GM13976 (cell line): ENCODE measurements at places on chromosomes 11 and 22.

DNA sequence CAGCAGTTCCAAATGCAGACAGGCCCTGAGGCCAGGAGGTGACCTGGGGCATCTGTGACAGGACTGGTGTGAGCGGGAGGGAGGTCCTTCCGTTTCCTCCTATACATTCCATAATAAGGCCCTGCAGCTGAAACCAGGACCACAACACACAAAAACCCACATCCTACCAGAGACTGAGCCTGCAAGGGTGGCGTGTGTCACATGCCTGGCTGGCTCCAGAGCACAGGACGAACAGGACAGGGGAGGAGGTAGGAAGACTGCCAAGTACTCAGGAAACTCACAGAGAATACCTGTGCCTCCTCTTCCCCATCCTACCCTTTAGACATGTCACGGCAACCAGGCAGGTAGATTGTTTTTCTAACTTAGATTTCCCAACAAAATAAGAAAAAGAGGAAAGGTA lies 103.9 kb downstream of the ARL14EP start:
- DNase-seq, result no peak

- no peak for DNase-seq
Measured at GRCh38 chr11:19552161-19552560, 160.5 kb upstream of the NAV2 start.

DNA sequence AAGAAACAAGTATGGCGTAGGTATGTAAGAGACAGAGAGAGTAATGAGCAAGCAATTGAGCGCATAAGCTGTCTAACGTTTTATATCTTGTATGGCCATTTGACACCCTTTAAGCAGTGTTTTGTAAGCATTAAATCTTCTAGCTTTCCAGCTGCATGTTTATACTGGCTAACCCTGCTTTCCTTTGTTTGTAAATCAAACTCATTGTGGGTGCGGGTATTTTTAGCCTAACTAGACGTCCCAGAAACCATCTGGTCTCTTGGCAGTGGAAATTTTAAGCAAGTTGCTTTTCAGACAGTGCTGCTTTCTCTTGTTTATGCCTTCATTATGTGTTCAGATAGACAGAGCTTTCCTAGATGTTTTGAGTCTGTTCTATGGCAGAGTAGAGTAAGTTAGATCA lies 73.5 kb downstream of the RNF169 start:
- DNase-seq, result no peak

DNA sequence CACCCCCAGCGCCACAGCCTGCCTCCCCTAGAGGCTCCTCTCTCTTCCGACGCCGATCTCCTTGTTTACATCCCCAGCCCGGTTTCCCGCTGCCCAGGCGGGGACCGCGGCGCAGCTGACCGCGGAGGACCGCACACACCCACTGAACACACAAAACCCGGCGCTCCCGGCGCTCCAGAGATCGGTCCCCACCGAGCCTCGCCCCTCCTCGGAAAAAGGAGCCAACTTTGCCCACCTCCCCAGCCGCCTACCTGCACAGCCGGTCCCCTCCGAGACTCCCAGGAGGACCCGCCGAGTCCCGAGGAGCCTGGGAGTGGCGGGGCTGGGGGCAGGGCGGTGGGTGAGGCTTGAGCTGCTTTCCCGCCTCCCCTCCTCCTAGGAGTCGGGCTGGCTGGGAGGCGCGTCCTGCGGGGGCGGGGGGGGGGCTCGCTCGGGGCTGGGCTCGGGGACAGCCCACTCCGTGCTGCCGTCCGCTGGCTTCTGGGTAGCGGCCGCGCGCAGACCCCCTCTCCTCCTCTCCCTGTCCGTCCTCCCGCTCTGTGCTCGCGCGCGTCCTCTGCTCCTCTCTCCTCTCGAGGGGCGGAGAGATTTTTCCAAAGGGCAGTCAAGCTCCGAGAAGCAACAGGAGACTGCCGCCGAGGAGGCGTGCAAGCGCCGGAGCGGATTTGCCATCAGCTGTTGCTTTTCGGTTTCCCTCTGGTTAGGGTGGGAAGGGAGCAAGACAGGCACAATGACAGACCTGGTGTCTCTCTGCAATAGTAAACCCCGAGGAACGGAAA lies at the start of gene FXYD6:
Gene FXYD6 (minus strand): TSS at position 318 of the 779 bp plus-strand sequence. CDS start 33,882 bp downstream, outside the sequence.
- DNase-seq, result no peak

DNA sequence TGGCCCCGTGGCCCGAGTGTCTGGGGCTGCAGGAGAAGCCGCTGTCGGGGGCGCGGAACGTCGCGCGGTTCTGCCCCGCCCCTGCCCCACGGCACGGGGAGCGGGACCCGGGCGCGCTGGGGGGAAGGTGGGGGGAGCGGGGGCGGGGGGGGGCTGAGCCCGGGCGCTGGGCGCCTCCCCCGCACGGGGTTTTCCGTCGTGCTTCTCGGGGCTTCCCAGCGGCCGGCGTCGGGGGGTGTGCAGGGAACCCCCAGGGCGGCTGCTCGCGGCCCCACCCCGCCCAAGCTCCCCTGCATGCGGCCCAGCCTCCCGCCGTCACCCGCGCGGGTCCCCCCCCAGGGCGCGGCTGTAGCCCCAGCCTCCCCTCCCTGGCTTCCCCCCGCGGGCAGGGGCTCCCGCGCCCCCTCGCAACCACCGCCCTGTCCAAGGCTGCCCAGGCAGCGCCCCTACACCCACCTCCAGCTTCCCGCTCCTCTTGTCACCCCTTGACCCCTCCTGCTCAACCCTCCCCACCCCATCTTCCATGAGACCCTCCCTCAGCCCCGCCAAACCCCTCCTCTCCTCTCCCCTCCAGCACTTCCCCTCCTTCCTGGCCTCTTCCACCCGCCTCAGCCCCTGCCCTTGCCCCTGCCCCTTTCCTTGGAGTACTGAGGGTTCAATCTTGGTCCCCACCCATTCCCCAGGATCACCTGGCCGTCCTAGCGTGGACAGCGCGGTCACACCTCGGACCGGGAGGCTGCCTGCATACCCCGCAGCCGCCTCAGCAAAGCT lies 1.7 kb downstream of the IL17REL start:
- DNase-seq, result peak; percentile 89

GRCh38 chr11:93005239-93005638 lies 35.8 kb downstream of the MTNR1B start:
- DNase-seq, result no peak

DNA sequence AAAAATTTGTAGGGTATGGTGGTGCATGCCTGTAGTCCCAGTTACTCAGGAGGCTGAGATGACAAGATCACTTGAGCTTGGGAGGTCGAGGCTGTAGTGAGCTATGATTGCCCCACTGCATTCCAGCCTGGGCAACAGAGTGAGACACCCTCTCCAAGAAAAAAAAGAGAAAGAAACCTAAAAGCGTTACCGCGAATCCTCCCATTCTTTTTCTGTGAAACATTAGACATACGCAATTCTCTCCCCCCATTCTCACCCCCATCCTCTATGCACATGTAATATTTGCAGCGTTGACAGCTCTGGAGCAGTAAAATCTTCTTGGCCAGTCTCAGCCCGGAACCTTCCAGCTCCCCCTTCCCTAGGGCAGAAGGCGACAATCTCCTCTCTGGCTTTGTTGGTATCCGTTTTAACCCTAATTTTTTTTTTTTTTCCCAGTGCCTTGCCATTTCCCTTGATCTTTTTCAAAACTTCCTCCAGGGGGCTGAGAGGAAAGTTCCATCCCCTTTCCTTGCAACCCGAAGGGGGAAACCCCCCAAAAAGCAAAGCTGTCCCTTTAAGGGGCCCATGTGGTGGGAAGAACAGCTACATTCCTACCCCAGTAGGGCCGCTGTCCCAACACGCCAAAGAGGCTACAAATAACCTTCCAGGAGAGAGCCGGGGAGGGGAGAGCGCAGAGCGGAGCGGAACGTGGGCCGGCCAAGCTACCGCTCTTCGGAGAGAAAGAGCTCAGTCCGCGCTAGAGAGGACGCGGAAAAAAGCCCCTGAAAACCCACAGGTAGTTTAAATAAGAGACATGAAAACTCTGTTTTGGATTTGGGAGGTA lies 1.9 kb downstream of the LRP4 start:
- DNase-seq, result peak; percentile 71

GRCh38 chr22:28917747-28918549 lies 34.6 kb downstream of the ZNRF3 start:
- no peak for DNase-seq

- DNase-seq, result no peak
Measured at GRCh38 chr11:4798427-4799183, 5.6 kb downstream of the OR52R1 start.

GRCh38 chr11:115929618-115930129 lies 425.5 kb upstream of the CADM1 start:
- DNase-seq, result peak; percentile 39

GRCh38 chr22:49192180-49192856 lies 635.4 kb downstream of the BRD1 start:
- no peak for DNase-seq

GRCh38 chr11:8023831-8024555 lies 36.9 kb downstream of the EIF3F start:
- no peak for DNase-seq

GRCh38 chr22:44147821-44148574 lies 32.7 kb upstream of the PARVG start:
- no peak for DNase-seq

- DNase-seq, result no peak
Measured at GRCh38 chr11:78967811-78968210, 393.1 kb upstream of the NARS2 start.

- DNase-seq, result no peak
Measured at GRCh38 chr11:13152736-13153541, 124.7 kb upstream of the BMAL1 start.

- no peak for DNase-seq
Measured at GRCh38 chr11:95652002-95652472, 137.5 kb downstream of the FAM76B start.

DNA sequence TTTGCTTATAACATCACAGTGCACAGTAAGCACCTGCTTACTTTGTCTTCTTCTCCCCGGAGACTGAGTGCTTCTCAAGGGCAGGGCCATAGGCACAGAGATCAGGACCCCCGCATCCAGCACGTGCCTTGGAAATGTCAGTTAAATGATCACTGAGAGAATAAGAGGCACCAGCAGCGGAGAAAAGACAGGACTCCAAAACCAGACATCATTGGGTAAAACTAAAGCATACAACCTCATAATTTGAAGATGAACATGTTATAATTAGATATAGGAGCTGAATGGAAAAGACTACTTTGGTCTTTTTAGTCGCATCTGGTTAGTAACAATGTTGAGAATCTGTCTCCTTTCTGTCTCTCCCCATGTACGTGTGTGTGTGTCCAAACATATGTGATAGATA lies 1279.9 kb downstream of the LRRC4C start:
- DNase-seq, result no peak

GRCh38 chr11:56716379-56716854 lies 17.5 kb downstream of the OR9G1 start:
- DNase-seq, result no peak

DNA sequence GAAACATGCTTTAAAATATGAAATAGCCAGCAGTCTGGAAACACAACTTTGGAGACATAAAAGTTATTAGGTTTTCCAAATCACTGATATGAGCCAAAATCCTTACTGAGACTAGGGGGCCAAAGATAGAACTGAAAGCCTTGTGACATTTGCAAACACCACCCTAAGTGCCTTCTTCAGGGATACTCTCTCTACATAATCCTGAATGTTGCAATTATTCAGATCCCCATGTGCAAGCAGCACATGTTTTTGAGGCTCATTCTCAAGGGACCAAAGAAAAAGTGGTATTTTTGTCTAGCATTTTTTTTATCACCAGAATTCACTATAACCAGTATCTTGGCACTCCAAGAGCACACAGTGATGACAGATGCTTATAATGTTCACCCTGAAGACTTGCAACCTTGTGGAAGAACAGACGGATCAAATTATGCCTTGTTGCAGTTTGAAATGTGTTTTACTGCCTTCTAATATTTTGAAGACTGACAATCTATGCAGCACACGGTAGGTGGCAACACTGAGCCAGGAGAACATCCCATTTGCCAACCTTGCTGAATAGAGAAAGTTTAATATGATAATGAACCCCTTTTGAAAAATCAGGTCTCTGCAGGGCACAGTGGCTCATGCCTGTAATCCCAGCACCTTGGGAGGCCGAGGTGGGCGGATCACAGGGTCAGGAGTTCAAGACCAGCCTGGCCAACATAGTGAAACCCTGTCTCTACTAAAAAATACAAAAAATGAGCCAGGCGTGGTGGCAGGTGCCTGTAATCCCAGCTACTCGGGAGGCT lies 78.5 kb downstream of the PLEKHA7 start:
- peak; percentile 43 for DNase-seq

DNA sequence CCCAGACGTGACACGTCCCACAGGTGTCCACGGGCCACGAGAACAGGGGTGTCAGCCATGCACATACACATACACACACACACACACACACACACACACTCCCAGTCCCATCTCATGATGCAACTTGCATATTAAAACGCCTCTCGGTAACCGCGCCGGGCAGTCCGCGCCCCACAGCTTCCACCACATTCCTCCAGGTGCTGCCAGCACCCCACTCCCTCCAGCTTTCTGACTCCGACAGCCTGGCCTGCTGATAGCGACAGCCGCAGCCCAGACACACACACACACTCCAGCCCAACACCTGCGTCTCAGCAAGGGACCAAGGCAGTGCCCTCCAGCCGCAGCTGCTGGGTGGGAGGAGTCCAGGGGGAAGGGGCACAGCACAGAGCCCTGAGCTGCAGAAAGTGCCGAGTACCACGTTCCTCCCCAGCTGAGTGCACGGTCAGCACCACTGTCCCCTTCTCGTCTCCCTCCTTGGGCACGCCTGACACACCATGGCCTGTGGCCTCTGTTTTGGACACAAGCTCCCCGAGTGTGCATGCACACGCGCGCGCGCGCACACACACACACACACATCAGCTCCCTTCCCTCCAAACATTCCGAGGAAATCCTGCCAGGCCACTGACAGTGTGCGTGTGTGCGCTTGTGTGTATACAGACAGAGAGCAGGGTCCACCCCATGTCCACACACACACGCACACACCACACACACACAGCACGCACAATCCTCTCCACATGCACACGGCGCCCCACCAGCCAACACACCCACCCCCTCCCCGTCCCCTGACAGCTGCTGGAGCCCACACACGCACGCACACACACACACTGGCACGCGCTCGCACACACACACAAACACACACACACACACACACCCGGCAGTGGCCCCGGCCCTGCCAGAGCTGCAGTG lies 1.2 kb downstream of the ELFN2 start:
- DNase-seq, result no peak

DNA sequence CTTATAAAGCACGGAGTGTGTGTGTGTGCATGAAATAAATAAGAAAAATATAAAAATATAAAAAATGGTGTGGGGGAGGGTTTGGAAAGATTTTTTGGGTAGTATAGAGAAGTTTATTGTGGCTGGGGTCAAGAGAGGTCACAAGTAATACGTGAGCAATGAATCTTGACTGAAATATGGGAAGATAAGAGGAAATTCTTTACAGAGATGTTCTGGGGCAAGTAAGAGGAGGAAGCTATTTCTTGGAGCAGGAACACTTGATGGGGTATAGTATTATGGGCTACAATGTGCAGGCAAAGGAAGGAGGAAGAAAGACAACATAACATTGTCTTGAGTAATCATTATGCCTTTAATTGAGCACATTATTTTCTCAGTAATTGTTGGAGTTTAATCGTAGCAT lies 2.1 kb downstream of the HBD start:
- DNase-seq, result no peak

GRCh38 chr11:110356762-110357671 lies 60.6 kb upstream of the RDX start:
- DNase-seq, result no peak

- DNase-seq, result no peak
Measured at GRCh38 chr11:84607975-84608836, 1018.9 kb downstream of the DLG2 start.
